Fibroblast of lung (primary cell): ENCODE measurements at places on chromosomes 1 and 21. TPM values are rescaled to one million over a fixed set of nuclear protein-coding genes. Genes with fewer than 3 reads are reported as not detected.

GRCh38 chr1:14543191-14543840, 55.2 kb upstream of the KAZN start:
- no peak overlapping the region for H3K4me3 ChIP-seq
- no peak overlapping the region for H3K27ac ChIP-seq
- no peaks in the 10 kb centered on the region for H3K4me1 ChIP-seq
- peak; percentile 62 for DNase-seq

GRCh38 chr1:17440827-17441168, 1.3 kb upstream of the RCC2 start:
- no peaks in the 10 kb centered on the region for H3K27me3 ChIP-seq
- no peaks in the 10 kb centered on the region for H3K36me3 ChIP-seq
- peaks cover 4% of the 10 kb centered on the region for H3K4me1 ChIP-seq
- H3K4me3 ChIP-seq: peak overlapping the region; percentile 80

GRCh38 chr1:197399755-197400521, 131.9 kb downstream of the CRB1 start:
- H3K27ac ChIP-seq: no peak overlapping the region
- no peaks in the 10 kb centered on the region for H3K4me1 ChIP-seq
- H3K4me3 ChIP-seq: no peak overlapping the region
- peak; percentile 50 for DNase-seq
- no peaks in the 10 kb centered on the region for H3K27me3 ChIP-seq
- no peaks in the 10 kb centered on the region for H3K36me3 ChIP-seq

The ATAD3C gene
- under 0.01 and 0.17 TPM in 2 replicates for total RNA-seq

The IFI44 gene
- 21.6 and 28.9 TPM in 2 replicates for total RNA-seq

The COL9A2 gene
- 2.1 and 2.8 TPM in 2 replicates for total RNA-seq

- no peak overlapping the region for H3K27ac ChIP-seq
- H3K4me3 ChIP-seq: no peak overlapping the region
- no peaks in the 10 kb centered on the region for H3K36me3 ChIP-seq
- no peaks in the 10 kb centered on the region for H3K27me3 ChIP-seq
These were observed 81.7 kb upstream of the ATP1B1 start for GRCh38 chr1:169024800-169025271.

The NKAIN1 gene
- under 0.01 and 0.17 TPM in 2 replicates for total RNA-seq

DNA sequence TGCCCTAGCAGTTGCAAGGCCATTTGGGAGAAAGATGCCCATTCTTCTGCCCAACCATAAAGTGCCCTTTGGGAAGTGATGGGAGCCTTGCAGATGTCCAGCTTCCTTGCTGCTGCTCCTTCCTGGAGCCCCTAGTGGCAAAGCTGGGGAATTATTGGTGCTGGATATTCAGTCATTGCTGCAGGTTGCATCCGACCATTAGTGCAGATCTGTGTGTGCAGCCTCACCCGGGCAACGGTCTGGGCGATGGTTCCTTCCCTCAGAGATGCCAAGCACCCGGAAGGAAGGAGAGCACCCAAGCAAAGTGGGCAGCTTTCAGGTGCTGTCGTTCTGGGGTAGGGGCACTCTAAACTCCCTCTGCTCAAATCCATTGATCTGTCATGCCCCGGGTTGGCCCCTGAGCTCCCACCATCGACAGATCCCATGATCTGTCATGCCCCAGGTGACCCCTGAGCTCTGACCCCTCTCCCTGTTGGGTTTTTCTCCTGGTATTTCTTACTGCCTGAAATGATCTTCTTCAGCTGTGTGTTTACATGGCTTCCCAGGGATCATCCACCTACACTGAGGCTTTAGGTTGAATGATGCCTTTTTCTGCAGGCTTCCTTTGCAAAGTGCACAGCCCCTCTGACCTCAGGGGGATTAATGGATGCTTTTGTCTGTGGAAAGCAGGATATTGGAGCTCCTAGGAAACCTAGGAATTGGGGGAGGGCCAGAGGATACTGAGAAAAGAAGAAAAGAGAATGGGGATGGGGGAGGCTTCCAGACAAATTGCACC, 467.5 kb downstream of the PTPRU start:
- no peak overlapping the region for H3K4me3 ChIP-seq
- no peaks in the 10 kb centered on the region for H3K36me3 ChIP-seq
- peaks cover 9% of the 10 kb centered on the region for H3K4me1 ChIP-seq
- H3K27ac ChIP-seq: no peak overlapping the region
- peak; percentile 49 for DNase-seq

The MATN1 gene
- total RNA-seq: 0.26 TPM in 1 of 2 replicates, not detected in the other

The VTCN1 gene
- total RNA-seq: under 0.01 TPM in 1 of 2 replicates, not detected in the other
